ENCODE measurements at places on chromosomes 6 and 20.

GRCh38 chr6:26025047-26025893, 62.0 kb upstream of the HFE start:
- DNase-seq, result peak; percentile 73

GRCh38 chr6:143233554-143234285, 173.0 kb downstream of the AIG1 start:
- no peak for DNase-seq

DNA sequence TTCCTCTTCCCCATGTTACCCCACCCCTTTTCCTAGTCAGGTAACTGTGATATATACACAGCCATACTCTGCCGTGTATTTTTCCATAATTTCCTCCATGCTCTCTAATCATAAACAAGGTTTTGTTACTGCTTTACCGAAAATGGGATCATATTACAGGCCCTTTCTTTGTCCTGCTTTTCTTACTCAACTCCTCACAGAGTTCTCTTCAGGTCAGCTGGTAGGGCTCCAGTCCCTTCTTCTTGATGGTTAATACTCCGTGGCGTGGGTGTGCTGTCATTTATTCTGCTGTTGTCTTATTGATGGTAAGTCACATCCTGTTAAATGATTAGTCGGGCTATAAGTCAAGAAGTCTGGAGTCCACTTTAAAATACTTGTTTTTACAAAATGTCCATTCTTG, 24.9 kb upstream of the PI16 start:
- DNase-seq, result no peak

- no peak for DNase-seq
Measured at GRCh38 chr6:30720738-30721197, 616 bp downstream of the TUBB start.

GRCh38 chr20:63881451-63882226, 13.3 kb upstream of the DNAJC5 start:
- no peak for DNase-seq

DNA sequence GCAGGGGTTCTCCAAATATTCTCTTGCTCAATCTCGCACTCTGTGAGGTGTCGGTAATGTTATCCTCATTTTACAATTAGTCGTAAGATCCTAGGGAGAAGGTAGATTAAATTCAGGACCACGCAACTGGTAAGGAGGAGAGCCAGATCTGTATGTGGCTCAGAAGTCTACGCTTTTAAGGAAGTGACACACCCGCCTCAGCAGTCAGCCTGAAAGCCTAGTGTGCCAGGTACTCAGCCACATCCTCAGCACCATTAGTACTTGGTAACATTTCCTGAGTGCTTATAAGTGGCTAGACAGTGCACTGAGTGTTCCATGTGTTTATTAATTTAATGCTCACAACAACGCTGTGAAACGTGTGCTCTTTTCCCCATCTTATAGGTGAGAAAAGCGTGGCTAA, 63.7 kb downstream of the DHX35 start:
- DNase-seq, result no peak

DNA sequence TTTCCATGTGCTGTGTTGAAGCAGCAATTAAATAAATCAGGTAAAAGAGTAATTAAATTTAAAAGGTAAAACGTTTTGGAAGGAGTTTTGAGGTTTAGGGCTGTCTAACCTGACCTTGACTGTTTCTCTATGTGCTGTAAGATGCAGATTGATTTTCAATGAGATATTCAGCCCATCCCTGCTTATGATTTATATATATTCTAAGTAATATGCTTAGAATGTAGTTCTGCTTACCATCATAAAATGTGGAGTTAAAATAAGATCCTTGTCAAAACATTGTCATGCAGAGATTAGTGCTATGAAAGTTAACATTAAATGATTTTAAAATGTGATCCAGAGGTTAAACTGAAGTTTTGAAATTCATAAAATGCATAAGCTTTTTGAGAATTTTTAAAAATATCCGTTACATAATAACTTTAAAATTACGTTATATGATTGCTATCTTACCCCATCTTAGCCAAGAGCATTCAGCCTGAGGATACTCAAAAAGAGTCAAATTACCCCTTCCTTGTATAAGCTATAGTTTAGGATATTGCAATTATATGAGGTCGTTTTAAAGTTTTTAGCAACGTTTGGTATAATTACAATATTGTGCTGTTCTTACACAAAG, 122.5 kb downstream of the MTHFD1L start:
- DNase-seq, result no peak

DNA sequence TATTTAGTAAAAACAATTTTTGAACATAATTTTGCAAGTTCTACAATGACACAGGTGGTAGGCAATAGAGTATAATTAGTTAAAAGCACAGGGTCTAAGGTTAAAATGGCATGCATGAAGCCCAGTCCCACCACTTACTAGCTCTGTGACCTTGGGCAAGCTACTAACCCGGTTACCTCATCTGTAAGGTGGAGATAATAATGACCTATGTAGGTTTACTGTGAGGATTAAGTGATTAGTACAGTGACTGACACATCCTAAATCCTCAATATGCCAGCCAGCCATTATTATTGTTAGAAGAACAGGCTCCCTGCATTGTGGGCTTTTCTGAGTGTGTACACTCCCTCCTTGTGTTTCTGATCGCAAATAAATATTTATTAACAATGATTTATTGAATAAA, 26.2 kb downstream of the ATXN1 start:
- DNase-seq, result no peak

DNA sequence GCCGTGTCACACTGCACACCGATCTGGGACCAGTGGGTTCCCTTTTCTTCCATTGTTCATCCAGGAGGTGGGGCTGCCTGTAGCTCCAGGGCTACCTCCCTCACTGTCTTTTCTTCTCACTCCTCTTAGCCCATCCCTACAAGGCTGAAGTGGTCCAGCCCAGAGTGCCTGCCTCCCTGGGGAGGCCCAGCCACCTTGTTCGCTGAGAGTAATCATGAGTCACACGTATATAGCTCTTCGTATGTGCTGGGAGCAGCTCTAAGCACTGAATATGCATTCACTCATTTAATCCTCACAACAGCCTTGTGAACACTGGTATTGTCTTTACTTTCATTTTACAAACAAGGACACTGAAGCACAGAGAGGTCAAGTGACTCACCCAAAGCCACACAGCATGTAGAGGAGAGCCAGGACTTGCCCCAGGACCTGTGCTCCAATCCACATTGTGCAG, 14.7 kb upstream of the CCDC167 start:
- DNase-seq, result peak; percentile 73

DNA sequence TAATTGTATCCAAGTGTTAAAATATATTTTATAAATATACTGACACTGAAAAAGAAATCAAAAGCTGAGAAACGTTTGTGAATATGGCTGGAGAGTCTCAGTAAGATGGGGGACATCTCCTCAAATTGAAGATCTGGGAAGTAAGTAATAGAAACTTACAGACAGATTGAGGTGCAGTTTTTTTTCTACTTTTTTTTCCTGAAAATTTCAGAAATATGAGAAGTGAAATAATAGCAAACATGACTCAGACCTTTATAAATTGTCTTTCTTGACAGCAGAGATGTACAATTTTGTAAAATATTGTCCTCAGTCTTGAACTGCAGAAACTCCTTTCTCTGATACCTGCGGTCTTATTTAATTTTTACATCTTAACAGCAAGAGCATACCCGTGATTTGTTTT, 347.1 kb downstream of the UTRN start:
- no peak for DNase-seq

DNA sequence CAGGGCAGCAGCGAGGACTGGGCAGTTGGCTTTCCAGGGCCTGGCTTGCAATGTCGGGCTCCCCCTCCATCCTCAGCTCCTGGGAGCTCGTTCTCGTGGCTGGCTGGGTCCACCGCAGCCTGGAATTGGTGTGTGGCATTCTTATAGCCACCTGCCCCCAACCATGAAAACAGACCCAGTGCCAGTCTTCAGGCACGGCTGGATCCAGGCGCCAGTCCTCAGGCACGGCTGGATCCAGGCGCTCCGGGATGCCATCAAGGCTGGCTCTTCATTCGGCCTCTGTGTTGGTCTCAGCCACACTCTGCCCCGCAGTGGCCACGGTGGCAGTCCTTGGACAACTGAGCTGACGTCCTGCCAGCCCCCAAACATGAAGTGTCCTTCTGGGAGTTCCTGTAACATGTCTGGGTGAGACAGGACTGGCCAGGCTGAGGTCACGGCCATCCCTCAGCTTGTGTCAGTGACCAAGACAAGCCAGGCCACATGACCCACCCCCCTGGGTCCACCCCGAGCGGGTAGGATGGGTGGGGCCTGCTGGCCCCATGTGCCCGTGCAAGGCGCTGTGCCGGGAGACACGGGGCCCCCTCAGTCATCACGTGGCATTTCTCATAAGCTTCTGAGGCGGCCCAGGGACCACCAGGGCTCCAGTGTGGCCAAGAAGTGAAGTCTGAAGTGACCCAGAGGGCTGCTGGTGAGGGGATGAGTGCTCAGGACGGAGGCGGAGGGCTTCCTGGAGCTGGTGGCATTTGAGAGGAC, 99.0 kb downstream of the TAF4 start:
- no peak for DNase-seq

DNA sequence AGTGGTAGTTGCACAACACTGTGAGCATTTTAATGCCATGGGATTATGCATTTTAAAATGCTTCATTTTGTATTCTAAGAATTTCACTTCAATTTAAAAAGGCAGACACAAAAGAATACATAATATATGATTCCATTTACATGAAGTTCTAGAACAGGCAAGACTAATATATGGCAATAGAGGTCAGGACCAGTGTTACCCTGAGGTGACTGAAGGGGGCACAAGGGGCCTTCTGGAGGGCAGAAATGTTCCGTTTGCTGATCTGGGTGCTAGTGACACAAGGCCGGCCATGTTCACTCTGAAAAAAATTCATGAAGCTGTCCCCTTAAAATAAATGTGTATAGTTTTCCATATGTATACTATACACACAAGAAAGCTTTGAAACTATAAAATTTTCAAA, 28.5 kb downstream of the TASP1 start:
- no peak for DNase-seq

DNA sequence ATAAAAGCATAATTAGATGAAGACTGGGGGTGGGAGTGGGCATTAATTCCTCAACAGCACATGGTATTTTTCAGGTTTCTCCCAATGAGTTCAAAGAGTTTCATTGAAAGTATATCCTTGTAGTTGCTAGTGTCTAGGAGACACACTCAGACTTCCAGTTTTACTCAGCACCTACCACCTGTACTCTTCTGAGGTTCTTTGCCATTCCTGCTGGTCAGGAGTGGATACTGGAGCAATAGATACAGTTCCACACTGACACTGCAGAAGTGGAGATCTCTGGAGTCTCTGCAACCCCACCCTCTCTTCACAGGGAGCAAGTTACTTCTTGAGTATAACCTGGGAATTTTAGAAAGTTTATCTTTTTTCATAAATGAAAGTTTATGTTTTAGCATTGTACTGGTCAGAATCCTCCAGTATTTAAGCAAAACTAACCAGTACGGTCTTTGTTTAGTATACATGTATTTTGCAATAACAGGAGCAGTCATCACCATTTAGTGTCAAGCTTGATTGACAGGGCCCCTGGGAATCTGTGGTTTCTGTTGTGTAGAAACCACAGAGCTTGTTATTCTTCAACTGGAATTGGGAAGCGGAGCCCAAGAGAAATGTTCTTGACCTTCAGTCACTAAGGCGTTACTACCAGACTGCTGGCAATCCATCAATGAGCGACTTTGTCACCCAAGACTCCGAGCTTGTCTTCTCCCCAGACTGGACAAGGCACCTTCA, 148.1 kb downstream of the ZDHHC14 start:
- DNase-seq, result no peak

DNA sequence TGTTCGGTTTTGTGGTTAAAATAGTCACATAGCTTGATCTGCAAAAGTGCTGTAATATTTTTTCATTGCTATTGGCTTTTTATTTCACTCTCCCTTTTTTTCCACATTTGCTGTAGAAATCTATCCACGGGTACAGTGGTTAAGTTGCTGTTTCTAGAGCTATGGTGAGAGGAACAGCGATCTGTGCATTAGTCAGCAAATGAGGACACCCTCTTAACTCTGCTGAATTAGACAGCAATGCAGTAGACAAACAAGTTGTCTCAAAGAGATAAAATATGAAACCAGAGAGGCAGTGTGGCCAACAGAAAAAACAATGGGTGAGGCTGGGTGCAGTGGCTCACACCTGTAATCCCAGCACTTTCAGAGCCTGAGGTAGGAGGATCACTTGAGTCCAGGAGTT, 17.6 kb upstream of the SYNJ2 start:
- no peak for DNase-seq

DNA sequence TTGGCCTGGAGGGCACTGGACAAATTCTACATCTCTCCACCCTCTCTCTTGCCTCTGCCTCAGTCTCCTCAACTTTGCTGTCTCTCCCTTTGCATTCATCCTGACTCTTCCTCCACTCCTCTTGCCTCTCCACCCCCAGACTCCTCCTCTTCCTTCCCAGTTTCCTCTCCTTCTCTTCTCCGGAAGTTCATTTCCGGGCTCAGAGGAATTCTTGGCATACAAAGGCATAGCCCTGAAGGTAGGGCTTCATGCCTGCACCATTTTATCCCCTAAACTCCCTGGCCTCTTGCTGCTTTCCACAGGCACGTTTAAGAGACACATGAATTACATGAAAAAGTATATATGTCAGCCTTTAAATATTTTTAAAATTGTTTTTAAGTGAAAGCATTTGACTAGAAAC, 10.6 kb downstream of the BFSP1 start:
- DNase-seq, result no peak

DNA sequence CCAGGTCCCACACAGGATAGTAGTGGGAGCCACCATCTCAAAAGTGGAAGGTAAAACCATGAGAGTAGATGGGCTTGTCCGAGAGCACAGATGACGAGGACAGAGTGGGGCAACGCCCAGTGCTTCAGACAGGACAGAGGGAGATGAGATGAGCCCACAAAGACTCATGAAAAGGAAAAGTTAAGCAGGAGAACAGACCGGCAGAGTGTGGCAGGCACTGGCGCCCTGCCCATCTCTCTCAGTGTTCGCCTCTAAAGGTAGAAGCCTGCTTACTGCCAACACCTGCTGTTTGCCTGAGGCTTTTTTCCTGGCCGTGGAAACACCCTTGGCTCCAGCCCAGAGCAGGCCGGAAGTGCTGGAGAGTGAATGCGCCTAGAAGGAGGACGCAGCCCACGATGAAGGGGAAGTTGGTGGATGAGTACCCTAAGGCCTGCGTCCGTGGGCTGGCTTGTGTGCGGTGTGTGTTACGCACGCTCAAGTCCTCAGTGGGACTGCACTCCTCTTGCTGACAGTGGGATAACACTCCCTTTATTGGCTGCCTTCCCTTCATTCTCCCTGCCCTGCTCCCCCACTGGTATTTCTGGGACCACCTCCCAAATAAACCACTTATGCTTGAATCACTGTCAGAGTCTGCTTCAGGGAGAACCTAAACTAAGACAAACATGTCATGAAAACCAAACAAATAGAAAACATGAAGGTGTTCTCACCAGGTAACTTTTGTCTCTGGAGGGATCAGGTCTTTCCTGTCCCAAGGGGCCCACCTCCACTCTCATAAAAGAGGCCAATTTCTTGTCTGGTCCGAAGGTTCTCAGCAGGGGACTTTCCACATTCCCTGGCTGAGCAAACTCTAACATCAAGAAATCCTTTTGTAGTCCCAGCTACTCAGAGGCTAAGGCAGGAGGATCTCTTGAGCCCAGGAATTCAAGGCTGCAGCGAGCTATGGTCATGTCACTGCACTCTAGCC, 9.1 kb upstream of the FOXP4 start:
- peak; percentile 75 for DNase-seq
